ENCODE measurements at places on chromosomes 2 and 18. TPM values are rescaled to one million over a fixed set of nuclear protein-coding genes. Genes with fewer than 3 reads are reported as not detected.

GRCh38 chr2:45237850-45238542, 228.7 kb upstream of the SIX2 start:
- DNase-seq = no peak

- no peak for DNase-seq
Observed at GRCh38 chr18:49238433-49239042, 221.9 kb downstream of the DYM start.

DNA sequence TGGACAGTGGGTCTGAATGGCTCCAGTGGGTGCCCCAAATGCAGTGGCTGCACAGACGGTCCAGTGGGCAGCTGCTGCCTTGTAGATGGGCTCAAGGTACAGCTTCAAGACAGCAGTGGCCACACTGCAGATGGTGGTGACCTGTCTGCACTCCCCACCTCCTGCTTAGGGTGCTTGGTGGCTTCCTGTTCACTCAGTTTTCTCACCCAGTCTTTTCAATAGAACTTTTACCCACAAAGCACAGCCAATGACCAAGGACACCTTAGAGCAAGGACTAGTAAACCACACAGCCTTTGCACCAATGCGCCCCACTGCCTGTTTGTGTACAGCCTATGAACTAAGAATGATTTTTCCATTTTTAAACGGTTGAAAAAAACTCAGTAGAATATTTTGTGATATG, 34.9 kb downstream of the MEX3C start:
- no peak for DNase-seq

DNA sequence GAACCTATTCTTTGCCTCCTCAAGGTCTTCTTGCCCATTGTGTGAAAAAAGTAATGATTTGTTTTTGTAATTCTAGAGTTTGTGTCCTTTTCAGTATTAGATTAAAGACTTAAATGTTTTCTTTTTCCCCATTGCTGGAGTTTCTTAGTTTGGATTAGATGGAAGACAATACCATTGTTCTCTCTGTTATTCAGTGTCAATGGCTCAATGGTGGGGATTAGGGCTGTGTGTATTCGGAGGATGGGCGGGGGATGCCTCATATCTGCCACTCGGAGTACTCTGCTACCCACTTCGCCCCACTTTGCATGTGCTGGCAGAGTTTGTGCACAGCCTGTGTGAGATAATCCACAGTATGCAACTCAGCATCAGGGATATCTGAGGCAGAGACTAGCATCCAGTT, 90.1 kb downstream of the KLHL29 start:
- no peak for DNase-seq

DNA sequence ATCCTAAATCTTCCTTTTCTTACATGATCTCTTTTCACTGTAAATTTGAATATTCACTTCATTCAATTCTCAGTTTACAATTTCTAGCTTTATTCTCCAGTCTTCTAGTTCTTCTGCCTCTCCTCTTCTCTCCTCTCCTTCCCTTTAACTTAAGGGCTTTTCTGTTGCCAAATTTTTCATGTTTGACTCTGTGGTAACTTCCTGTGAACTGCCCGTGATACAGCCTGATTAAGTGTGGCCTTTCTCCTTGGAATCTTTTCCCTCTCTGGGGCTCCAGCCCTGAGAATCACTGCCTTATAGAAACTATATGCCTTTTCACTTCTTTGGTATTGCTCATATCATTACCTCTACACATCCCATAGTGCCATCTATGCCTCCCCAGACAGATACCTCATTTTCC, 1923.8 kb upstream of the CELF4 start:
- no peak for DNase-seq

- DNase-seq = no peak
Observed at GRCh38 chr2:73259704-73260337, 24.5 kb downstream of the FBXO41 start.

- no peak for DNase-seq
Observed at GRCh38 chr2:39424951-39425350, 12.1 kb downstream of the MAP4K3 start.

DNA sequence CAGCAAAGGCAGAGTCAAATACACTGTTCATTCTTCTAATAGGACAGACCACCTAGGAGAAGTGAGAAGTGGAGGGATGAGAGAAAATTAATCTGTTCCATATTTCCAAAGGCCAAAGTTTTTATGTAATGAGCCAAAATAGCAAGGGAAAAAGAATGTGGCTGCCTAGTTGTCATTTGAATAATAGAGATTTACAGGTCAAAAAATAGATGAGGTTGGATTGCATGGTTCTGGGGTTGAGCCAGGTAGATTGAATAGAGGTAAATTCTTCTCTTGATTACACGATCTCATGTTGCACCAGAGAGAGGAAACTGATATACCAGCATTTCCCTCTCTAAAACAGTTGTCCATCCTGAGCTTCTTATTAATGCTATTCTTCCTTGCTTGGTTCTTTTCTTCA, 325.8 kb downstream of the CCDC178 start:
- no peak for DNase-seq

- DNase-seq = no peak
Observed at GRCh38 chr2:26605195-26605998, 35.8 kb downstream of the CIB4 start.

- DNase-seq = no peak
Observed at GRCh38 chr2:11984316-11985158, 238.1 kb downstream of the LPIN1 start.

GRCh38 chr2:56522605-56523089, 338.9 kb downstream of the CCDC85A start:
- DNase-seq = peak; percentile 15

- no peak for DNase-seq
Observed at GRCh38 chr18:67957684-67958083, 441.2 kb upstream of the DSEL start.

GRCh38 chr18:24248359-24248758, 109.5 kb downstream of the CABYR start:
- DNase-seq = no peak

DNA sequence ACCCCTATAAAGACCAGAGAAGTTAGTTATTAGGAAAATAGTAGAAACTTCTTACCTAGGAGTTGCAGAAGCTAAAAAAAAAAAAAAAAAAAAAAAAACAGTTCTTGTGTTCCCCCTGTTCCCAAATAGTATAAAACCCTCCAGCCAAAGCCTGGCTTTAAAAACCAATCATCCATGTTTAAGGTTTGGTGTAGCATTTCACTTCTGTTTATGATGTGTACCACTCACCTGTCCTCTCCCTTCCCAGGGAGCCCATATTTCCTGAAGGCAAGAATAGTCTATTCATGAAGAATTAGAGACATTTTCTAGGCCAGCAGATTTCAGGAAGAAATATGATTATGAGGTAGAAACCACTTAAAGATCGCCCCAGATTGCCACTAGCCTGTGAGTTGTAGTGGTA, 273.6 kb downstream of the SETBP1 start:
- no peak for DNase-seq

DNA sequence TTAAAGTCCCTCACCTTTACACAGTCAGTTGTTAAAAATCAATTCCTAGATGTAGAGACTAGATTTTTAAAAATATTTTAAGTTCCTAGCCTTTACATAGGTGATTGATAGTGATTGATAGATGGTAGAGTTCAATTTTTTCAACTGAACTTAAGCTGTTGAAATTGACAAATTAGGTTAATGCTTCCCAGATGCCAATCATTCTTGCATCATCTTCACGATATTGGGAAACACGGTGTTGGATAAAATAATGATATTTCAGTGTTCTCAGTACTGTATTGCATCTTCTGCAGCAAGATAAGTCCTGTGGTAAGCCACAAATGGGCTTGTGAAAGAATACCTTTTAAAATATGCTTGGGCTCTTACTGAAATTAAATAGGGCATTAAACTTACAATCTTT, 667.6 kb downstream of the STK39 start:
- no peak for DNase-seq

DNA sequence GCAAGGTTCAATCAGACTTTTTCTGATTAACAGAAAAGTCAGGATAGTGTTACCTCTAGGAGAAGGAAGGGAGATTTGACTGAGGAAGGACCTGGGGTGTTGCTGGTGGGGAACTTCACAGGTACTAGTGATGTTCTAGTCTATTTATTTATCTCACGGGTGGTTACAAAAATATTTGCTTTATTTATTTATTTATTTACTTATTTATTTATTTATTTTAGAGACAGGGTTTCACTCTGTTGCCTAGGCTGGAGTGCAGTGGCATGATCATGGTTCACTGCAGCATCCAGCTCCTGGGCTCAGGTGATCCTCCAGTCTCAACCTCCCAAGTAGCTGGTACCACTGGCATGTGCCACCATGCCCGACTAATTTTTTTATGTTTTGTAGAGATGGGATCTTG, 105.4 kb downstream of the MCFD2 start:
- DNase-seq = no peak

- no peak for DNase-seq
Observed at GRCh38 chr18:46401486-46402070, 255.4 kb downstream of the LOXHD1 start.

- no peak for DNase-seq
Observed at GRCh38 chr2:128555433-128555832, 236.8 kb upstream of the HS6ST1 start.

- DNase-seq = no peak
Observed at GRCh38 chr2:70330476-70330875, 28.6 kb upstream of the FAM136A start.

GRCh38 chr2:18597618-18598017, 8.2 kb upstream of the NT5C1B start:
- DNase-seq = no peak

GRCh38 chr2:10278029-10278762, 24.5 kb upstream of the HPCAL1 start:
- DNase-seq = peak; percentile 87

DNA sequence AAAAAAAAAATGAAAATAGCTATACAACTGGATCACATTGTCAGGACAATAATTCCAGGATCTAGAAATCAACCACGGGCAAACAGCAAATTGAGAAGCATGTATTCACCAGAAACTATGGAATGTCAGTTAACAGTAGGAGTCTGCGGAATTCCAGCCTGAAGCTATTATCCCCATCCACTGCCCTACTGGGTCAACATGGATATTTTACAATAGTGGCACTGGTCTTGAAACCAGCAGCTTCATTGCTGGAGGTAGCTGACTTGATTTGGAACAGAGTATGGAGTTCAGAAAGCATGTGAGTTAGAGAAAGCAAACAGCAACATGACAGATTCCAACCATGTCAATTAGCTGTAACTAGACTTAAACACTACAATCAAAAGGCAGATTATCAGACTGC, 55.7 kb upstream of the PDE1A start:
- DNase-seq = no peak

- DNase-seq = no peak
Observed at GRCh38 chr18:13382366-13382953, 163.9 kb downstream of the LDLRAD4 start.

- DNase-seq = peak; percentile 40
Observed at GRCh38 chr2:8679827-8680731, 1.8 kb upstream of the ID2 start.

GRCh38 chr2:113734185-113734584, 22.3 kb downstream of the SLC35F5 start:
- DNase-seq = no peak

DNA sequence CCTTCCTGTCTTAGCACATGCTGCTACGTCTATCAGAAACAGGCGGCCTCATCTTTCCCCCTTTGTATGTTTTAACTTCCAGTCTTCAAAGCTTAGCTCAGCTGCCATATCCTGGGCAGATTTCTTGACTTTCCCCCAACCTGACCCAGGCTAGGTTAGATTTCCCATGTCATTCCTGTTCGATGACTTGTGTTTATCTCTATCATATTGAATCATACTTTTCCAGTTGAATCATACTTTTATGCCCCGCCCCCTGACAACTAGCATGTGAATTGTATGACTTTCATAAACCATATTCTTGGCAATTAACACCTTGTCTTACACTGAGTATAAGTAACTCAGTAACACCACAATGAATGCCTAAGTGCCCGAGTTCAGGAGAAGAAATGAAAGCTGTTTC, 128.3 kb downstream of the CYRIA start:
- DNase-seq = no peak

DNA sequence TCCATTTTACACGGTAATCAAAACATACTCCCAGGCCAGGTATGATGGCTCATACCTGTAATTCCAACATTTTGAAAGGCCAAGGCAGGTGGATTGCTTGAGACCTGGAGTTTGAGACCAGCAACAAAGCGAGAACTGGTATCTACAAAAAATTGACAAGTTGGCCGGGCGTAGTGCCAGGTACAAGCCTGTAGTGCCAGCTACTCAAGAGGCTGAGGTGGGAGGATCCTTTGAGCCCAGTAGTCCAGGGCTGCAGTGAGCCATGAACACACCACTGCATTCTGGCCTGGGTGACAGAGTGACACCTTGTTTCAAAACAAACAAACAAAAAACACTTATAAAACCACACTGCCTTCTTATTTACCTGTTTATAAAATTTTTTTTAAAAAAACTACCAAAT, 80.8 kb downstream of the GAREM1 start:
- peak; percentile 75 for DNase-seq

DNA sequence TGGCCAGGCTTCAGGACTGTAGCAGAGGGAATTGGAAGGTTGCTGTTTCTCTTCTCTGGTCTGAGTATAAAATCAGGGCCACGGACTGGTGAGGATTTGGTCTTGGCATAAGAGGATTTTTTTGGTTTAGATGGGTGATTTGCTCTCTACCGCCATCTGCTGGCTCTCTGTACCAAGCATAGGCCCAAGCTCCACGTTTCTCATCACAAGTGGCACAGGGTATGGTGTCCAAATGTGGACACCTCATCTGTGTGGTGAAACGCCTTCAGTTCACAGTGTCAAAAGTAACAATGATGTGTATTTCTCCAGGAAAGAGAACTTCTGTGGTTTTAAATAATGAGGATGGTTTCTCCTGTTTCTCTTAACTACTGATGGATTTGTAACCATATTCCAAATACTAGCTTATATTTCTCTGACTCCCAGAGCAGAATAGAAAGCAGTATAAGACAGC, 115.1 kb downstream of the EML6 start:
- peak; percentile 68 for DNase-seq

DNA sequence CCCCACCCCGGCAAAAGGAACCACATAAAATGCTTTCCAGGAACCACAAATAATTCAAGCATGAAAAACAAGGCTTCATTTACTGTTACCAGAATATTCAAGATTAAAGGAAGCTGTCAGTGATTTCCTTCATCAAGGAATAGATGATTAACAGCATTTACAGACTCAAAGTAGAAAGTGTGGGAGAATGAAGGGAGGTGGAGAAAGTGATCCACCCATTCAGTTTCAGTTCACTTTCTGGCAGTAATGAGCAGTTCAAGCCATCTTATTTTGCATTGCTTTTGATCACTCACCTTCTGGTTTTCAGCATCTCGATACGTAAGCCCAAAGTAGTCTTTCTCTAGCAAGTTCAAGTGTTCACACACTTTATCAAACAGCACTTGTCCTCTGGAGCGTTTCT, 99.0 kb downstream of the EPB41L3 start:
- DNase-seq = no peak

FAM110C gene
- total RNA-seq = 7.3 TPM

CDH19 gene
- 98.0 TPM for total RNA-seq

SIX3 gene
- total RNA-seq = not detected

PLCL1 gene
- total RNA-seq = 37.8 TPM

PKDCC gene
- total RNA-seq = 189 TPM

CCDC141 gene
- 88.7 TPM for total RNA-seq

INPP5D gene
- total RNA-seq = 7.8 TPM

DCDC2C gene
- total RNA-seq = not detected

MARCHF4 gene
- total RNA-seq = not detected

AOX1 gene
- total RNA-seq = 19.8 TPM

OSGEPL1 gene
- total RNA-seq = 4.3 TPM

NT5C1B gene
- total RNA-seq = not detected

PCARE gene
- total RNA-seq = 1.9 TPM

TSPYL6 gene
- not detected for total RNA-seq

All from right cardiac atrium (tissue), 5 donors.